ENCODE measurements at places on chromosomes 7 and 10. TPM values are rescaled to one million over a fixed set of nuclear protein-coding genes. Genes with fewer than 3 reads are reported as not detected.

Gene ALOX5
- 0.69 TPM for total RNA-seq

Gene C7orf33
- total RNA-seq, result not detected

Gene GRID1
- total RNA-seq, result not detected

Gene SPDYE11
- total RNA-seq, result not detected

Gene CPA5
- total RNA-seq, result not detected

Gene PANK1
- 2.7 TPM for total RNA-seq

Gene DYNC1I1
- total RNA-seq, result not detected

Gene COL28A1
- not detected for total RNA-seq

Gene GNG11
- 0.05 TPM for total RNA-seq

Gene SPDYE6
- not detected for total RNA-seq

Gene ABCB1
- 10.8 TPM for total RNA-seq

DNA sequence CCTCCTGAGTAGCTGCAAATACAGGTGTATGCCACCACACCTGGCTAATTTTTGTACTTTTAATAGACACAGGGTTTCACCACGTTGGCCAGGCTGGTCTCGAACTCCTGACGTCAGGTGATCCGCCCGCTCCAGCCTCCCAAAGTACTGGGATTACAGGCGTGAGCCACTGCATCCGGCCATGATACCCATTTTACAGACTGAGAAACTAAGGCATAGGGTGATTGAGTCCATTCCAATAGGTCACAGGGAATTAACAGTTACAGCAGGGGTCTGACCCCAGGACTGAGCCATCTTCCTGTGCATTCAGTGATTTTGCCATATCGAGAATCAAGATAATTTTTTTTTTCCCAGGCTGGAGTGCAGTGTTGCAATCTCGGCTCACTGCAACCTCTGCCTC, 12.3 kb upstream of the CTBP2 start:
- no peak for DNase-seq

- no peak for DNase-seq
Measured at GRCh38 chr7:17041324-17041723, 159.5 kb upstream of the AGR3 start.

- DNase-seq, result no peak
Measured at GRCh38 chr7:71995111-71995510, 417.0 kb downstream of the CALN1 start.

- no peak for DNase-seq
Measured at GRCh38 chr7:101671371-101672356, 42.6 kb upstream of the MYL10 start.

DNA sequence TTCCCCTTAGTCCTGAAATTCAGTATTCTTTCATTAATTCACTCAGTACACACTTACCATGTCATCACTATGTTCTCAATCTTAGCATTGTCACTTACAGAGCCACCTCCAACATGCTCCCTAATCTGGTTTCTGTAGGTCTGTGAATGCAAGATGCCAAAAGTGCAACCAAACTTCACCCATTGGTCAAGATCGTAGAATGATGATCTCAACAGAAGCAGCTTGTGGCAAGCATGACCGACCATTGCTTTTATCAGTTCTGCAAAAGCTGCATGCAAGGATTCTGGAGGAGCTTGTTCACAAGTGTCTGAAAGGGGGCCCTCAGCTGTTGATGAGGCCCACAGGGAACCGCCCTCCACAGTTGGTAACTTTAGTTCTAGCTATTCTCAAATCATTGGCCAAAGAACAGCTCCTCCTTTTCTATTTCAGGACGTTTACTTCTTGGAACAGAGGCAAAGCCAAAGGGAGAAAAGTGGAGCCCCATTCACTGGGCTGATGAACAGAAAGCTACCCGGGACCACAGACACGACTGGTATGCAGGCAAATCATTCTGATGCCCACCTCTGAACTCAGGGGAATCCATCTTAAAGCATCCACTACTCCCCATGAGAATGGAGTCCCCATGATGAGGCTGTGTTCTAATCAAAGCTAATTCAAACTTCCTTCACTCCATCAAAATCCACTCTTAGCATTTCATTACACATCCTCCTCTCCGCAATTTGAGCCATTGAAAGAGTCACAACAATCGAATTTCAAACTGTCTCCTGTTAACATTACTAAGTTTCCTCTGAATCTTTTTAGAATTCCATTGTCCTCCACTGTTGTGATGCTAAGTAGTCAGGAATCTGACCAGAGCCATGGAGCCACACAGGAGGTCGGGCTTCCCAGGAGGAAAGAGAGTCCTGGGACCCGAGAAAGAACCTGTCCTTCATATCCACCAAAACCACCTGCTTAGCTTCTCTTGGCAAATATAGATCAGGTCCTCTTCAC, 13.9 kb downstream of the GRB10 start:
- DNase-seq, result no peak

DNA sequence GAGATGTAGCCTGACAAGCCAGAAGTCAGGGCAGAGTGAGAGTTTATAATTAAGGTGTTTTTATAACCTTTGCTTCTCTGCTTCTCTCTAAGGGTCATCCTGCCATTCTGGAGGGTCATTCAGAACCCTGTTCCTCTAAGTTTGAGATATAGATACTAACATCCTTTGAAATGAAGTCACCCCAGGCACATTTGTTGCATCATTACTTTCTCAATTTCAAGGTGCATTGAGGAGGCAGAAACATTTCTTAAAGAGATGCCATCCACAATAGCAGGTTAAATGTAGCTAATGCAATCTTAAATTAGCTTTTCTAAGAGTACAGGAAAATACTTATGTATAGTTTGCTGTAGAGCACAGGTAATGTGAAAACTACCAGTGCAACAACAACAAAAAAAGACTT, 106.4 kb downstream of the LRRC4 start:
- no peak for DNase-seq

DNA sequence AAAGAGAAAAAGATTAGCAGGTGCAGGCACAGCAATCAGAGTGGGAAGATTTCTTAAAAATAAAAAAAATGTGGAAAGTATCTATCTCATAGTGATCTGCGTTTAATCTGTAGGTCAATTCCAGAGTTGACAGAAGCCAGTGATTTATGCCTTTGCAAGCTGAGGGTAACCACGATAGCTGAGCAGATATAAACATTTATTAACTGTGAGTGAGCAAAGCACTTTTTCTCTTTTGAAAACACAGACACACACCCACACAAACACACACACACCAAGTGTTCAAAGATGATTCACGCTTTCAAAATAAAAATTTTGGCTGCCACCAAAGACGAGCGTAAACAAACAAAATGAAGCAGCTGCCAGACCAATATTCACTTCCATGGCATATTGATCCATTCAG, 243.2 kb upstream of the SLC26A5 start:
- no peak for DNase-seq

DNA sequence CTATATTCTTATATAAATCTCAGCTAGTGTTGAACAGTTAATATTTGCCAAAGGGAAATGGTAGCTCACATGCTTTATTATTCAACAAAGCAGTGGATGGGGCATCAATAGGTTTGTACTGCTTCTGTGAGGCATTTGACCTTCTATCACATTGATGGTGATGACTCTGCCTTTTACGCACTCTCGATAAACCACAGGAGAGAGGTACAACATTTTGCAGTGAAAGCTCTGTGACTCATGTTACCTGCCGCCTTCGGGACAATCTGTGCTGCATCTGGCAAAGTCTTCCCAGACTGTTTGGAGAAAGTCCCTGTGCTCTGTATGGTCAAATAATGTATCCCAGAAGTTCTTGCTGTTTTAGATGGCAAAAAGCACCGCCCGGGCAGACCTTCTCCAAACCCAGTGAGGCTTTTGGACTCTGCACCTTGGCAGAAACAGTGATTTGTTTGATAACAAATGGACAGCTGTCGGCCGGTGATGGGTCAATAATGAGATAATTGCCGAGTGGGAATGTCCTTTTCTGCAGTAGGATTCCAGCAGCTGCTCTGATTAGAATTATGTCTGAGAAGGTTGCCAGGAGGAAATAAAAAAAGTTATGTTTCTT, 61.0 kb downstream of the PLPP4 start:
- no peak for DNase-seq

DNA sequence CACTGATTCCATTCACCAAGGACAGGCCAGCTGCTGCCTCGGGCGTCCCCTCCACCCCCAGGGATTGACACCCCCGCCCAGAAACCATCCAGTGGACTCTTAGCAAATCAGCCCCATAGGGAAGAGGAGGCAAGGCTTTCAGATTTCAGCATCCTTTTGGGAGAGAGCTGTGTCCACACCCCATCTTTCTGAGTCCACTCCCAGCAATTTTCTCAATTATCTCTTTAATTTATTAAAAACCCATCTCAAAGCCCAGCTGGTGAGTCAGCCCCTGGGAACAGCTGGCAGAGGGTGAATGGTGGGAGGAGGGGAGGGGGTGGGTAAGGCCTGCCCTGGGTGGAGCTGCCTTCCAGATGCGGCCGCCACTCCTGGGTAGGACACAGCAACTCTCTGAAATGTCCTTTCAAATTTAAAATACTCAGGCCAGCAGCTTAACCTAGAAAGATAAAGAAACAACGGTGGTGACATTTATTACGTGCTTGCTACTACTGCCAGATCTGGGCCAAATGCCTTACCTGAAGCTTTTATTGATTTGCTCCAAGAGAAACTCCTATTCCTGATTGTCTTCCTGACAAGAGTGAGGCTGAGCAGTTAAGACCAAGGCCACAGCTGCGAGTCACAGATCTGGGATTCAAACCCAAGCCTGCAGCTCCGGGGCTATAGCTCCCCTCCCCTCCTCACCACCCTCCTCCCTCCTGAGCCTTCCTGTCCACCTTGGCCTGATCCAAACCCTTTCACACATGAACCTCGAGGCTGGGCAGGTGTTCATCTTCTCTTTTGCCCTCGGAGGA, 120.4 kb downstream of the RGS10 start:
- DNase-seq, result no peak

GRCh38 chr7:155570991-155571390, 24.6 kb upstream of the CNPY1 start:
- DNase-seq, result no peak

GRCh38 chr7:55325371-55325792, 39.8 kb upstream of the LANCL2 start:
- no peak for DNase-seq

- DNase-seq, result no peak
Measured at GRCh38 chr10:31697271-31698180, 231.1 kb downstream of the ARHGAP12 start.

- no peak for DNase-seq
Measured at GRCh38 chr7:151590850-151591771, 71.4 kb upstream of the RHEB start.

DNA sequence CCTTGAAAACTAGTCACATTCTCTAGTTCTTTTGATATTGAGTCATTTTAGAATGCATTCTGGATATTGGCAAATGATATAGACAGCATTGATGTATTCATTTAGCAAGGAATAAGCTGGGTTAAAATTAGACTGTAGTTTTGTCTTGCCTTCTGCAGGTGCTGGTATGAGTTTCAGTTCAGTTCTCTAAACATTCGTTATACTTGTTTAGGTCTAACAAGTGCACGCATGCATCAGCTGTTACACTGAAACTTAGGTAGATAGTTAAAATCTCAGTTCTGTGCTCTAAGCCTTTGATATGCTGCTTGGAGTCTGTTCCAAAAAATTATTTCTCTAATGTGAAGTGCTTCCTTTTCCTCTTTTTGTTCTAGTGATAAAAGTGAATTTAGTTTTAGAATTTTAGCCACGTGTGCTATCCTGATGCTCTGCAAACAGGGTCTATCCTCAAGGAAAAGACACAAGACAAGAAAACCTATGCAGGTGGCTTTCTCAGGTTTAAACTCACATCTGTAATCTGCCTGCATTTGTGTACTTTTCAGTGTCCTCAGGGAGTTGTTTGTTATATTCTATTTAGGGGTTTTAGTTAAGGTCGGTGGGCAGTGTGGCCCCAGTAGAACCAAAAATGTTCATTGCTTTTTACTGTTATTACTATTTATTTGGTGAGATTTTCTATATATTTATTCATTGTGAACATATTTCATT, 409.0 kb downstream of the CDC14C start:
- DNase-seq, result no peak

GRCh38 chr10:119409906-119410305, 132.6 kb downstream of the RGS10 start:
- no peak for DNase-seq

DNA sequence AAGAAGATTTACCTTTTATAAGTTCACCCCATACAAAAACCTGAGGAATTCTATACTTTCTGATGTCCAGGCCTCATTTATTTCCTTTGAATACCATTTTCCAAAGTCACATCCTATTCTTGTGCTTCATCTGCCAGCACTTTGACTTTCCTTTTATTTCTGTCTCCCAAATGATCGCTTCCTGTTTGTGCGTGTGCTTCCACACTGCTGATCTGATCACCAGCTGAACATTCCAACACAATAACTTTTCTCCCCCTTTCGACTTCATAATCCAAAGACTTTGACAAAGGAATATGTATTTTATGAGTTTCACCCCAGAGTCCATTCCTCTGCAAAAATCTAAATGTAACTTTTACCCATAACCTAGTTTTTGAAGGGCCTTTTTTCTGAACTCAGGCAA, 3.1 kb downstream of the ELAPOR2 start:
- DNase-seq, result no peak

DNA sequence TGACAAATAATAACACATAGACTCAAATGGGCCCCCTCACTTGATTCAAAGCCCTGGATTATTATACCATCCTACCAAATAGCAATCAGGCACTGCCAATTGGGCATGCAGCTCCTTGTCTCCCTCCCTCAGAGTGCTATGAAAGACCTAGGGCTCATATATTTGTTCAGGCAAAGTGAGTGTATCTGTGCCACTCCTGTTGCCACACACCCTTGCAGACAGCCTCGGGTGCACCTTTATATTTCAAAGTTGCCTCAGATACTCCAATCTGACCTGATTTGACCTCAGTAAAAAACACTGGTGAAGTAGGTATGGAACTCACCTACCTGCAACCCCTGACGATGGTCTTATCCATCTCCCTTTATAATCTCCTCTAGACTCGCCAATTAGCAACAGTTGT, 3.0 kb upstream of the NAMPT start:
- no peak for DNase-seq

- DNase-seq, result no peak
Measured at GRCh38 chr7:92754919-92755581, 81.3 kb downstream of the CDK6 start.

DNA sequence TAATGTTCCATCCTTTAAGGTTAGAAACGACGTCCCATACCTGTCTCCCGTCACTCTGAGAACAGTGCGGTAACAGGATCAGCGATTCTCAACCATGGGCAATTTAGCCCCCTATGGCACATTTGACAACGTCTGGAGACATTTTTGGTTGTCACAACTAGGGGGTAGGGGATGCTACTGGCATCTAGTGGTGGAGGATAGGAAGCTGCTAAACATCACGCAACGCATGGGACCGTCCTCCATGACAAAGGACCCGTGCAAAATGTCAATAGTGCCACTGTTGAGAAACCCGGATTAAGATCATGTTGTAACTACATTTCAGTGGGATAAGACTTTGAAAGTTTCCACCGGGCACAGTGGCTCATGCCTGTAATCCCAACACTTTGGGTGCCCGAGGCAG, 5.0 kb upstream of the PAXIP1 start:
- peak; percentile 24 for DNase-seq

GRCh38 chr10:77849039-77849664, 77.4 kb downstream of the DLG5 start:
- no peak for DNase-seq

- DNase-seq, result no peak
Measured at GRCh38 chr7:51789489-51789888, 472.9 kb upstream of the COBL start.

GRCh38 chr10:113187063-113187777, 237.2 kb downstream of the TCF7L2 start:
- no peak for DNase-seq
